ENCODE measurements at places on chromosomes 1 and 21.

DNA sequence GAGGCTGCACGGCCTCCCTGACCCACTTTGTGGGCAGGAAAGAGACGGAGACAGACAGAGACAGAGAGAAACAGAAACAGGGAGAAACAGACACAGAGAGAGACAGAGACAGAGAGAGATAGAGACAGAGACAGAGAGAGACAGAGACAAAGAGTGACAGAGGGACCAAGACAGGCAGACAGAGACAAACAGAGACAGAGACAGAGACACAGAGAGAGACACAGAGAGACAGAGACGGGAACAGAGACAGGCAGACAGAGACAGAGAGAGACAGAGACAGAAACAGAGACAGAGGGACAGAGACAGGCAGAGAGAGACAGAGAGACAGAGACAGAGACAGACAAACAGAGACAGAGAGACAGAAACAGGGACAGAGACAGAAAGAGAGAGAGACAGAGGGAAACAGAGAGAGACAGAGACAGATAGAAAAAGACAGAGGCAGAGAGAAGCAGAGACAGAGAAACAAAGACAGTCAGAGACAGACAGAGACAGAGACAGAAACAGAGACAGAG, 3.1 kb downstream of the COL6A1 start:
- DNase-seq = no peak

- no peak for DNase-seq
Measured at GRCh38 chr1:245599371-245600174, 444.8 kb downstream of the KIF26B start.

- DNase-seq = no peak
Measured at GRCh38 chr1:226453015-226453704, 45.3 kb upstream of the PARP1 start.

DNA sequence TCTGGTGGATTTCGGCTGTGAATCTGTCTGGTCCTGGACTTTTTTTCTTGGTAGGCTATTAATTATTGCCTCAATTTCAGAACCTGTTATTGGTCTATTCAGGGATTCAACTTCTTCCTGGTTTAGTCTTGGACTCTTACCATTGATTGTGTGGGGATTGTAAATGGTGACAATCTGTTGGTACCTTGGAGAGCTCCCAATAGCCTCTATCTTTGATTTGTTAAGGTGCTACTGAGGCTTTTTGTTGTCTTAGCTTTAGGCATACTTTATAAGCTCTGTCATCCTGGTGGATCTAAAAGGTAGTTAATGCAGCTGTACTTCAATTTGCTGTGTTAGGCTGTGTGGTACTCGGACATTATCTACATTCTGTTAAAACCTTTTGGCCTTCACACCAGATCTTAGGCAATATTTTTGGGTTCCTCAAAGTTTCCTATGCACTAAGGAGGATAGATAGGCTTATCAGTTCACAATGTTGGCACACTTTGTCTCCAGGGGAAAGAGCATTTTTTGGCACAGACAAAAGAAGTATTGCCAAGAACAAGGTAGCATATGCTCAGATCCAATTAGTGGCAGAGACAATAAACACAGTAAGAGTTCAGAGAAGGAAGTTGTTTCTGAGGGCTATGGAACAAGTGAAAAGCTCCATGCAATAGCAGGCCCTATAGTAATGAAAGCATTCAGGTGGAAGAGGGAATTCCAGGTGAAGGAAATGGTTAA, 230.4 kb downstream of the PDE4B start:
- no peak for DNase-seq

DNA sequence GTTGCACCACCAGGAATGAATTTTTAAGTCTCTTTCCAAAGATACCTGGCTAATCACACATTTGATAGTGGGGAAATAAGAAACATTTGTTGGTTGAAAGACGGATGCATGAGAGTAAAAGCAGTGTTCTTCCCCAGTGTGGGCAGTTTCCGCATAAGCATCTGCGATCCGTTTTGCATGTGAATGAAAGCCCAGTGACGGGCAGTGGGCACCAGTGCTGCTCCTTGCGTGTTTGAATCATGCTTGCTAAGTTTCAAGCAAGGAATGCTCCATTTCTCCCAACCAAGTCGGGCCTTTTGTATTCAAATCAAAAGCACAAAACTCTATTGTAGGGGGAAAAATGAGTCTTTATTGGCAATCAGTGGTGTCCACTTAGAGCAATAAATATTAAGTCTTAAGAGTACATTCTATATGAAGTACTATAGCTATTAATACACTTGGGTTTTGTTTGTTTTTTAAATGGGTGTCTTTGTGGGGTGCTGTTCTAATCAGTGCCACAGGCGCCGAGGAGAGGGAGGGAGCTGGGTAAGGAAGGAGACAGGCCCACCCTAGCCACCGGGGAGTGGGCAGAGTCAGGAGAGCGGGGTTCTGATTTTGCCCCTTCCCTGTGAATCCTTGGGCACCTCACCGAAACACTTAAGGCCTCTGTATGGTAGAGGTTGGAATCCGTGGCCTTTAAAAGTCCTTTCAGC, 750 bp upstream of the PTGFRN start:
- DNase-seq = no peak

Measured in activated CD4-positive, alpha-beta T cell treated with anti-CD3 and anti-CD28 coated beads for 24 hours (primary cell).